ENCODE measurements at places on chromosomes 11 and 22. TPM values are rescaled to one million over a fixed set of nuclear protein-coding genes. Genes with fewer than 3 reads are reported as not detected.

GRCh38 chr11:129319201-129319600 is 56.4 kb upstream of the BARX2 start:
- no peak for DNase-seq

GRCh38 chr11:88355887-88356286 is 18.4 kb upstream of the CTSC start:
- no peak for DNase-seq

DNA sequence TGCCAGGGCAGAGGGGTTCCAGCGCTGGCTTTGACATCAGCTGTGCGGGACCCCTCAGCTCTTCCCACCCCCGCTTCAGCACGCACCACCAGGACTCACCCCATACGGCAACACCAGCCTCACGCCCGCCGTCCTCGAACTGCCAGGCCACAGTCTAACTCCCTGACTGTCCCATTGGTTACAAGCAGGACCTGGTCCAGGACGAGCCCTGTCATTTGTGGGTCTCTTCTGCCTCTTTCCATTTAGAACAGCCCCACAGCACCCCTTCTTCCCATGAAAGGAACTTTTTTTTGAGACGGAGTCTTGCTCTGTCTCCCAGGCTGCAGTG is 81.7 kb downstream of the PHF21B start:
- no peak for DNase-seq

DNA sequence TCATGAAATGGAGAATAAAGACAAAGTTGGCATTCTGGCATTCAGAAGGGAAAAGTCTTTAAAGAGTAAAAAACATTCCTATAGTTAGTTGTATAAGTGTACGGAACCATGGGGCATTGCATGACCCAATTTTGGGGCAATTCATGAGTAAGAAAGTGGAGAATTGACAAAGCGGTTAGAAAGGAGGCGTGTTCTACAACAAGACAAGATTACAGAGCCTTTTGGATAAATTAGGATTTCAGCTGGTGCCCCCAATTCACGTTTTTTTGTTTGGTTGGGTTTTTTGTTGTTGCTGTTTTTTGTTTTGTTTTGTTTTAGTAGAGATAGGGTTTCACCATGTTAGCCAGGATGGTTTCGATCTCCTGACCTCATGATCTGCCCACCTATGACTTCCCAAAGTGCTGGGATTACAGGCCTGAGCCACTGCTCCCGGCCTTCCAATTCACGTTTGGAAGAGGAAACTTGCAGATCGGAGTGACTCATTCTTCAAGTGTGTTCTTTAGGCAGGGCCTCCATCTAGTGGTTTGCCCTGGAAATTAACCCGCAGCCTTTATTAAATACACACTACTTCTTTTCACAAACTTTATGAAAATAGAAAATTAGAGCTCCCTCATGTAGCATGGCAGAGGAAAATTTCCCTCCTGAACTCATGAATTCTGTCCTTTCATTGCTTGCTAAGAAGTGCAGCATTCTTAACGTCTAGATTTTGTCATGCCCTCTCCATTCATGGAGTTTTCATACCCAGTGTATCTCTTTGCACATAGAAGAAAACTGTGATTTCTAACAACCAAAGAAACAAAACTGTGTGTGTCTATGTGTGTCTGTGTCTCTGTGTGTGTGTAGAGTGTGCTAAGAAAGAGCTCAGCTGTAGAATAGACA is 118.1 kb downstream of the BBOX1 start:
- no peak for DNase-seq

DNA sequence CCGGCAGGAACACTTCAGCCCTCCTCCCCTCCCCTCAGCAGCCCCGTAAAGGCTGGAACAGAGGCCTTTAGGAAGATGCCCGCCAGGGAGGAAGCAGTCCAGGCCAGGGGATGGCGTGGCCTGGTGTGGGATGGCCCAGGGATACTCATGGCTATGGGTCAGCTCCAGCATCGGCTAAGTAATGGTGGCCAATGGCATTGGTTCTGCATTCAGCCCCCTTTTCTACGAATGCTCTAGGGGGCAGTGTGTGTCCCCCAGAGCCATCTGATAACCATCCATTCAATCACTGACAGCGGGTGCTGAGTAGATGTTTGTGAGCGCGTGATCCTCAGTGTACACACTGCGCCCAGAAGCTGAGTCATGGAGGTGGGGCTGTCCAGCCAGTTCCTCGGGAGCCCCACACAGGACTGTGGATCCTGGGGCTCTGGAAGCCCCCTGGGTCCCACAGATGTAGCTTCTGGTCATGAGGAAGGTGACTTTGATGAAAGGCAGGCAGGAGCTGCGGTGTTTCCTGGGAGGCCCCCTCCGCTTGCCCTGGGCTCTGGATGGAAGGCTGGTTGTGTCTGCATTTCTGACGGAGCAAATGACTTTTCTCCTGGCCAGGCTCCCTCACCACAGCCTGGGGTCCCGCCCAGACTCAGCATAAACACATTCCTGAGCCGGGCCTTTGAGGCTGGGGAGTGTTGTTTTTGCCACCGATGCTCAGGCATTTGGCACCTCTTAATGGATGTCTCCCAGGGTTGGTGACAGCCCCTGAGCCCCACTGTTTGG is 46.5 kb downstream of the FBLN1 start:
- DNase-seq = no peak

DNA sequence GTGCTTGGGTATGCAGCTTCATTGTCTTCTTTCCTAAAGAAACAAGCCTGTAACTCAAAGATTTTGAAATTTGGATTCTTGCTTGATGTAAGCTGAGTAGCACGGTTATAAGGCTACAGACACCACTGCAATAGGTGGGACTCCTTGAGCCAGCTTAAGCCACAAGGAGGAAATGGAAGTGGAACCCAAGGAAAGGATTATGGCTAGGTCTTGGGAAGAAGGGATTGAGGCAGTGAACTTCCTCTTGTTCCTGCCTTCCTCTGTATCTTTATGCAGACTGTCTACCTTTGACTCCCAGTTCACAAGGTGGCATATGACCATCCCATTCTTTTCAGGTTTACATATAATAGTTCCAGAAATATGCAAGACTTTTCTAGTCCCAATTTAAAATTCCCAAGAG is 72.3 kb downstream of the BDNF start:
- DNase-seq = no peak

Gene SYT7
- 2.1 TPM for total RNA-seq

DNA sequence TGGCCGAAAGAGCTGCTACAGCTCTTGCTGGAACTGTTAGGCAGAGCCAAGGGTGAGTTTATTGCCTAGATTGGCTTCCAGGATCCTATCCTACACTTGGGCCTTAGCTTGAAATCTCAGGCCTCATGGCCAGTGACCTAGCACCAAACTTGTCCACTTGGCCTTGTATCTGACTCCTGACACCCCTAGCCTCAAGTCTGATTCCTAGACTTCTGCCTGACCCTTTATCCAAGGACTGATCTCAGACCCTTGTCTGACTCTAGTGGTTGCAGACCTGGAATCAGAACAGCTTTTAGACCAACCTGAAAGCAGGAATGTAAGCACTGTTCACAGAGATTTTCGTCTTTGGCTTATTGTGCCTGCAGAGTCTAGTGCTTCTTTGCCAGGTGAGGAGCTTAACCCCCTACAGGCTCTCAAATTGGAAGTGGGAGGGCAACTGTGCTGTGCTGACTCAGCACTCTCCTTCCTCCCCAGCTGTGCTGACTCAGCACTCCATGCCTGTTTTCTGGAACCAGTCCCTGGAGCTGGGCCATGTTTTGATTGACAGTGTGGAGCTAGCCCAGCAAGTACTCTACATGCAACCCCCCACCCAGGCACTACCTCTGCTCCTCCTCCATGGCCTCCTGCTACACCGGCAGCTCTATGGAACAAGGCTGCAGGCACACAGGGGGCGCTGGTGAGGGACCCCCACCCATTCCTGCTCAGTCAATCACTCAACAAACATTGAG is 35.1 kb downstream of the RRP8 start:
- DNase-seq = peak; percentile 82

Gene SLC43A1
- total RNA-seq = 171 TPM

DNA sequence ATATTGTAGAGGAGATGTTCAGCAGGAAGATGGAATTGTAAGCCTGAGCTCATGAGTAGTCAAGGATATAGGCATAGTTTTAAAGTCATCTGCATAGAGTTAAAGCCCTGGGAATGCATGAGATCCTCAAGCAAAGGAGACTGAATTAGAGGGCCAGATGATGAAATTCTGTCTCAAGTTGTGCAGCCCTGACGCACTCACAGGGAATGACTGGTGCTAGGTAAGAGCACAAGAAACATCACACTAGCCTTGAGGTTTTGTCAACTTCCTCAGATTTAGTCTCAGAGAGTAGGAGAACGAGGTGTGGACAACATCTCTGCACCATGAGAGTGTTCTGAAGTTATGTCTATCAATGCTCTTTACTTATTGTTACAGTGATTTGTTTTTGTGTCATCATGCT is 5.8 kb downstream of the RAB38 start:
- no peak for DNase-seq

DNA sequence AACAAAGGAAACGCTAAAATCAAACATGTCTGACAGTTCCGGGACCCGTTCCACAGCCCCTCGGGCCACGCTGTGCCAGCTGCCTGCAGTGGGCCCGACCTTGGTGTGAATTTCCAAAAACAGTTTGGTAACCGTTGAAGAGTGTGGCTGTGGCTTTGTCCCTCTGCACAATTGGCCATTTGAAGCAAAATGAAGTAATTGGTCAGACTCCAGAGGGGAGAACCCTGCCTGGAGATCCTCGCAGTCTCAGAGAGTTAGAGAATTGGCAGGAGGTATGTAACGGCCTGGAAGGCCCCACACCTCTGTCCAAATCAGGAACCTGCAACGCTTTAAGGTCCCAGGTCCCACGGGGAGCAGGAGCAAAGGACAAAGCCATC is 26.3 kb downstream of the TRMU start:
- DNase-seq = no peak

DNA sequence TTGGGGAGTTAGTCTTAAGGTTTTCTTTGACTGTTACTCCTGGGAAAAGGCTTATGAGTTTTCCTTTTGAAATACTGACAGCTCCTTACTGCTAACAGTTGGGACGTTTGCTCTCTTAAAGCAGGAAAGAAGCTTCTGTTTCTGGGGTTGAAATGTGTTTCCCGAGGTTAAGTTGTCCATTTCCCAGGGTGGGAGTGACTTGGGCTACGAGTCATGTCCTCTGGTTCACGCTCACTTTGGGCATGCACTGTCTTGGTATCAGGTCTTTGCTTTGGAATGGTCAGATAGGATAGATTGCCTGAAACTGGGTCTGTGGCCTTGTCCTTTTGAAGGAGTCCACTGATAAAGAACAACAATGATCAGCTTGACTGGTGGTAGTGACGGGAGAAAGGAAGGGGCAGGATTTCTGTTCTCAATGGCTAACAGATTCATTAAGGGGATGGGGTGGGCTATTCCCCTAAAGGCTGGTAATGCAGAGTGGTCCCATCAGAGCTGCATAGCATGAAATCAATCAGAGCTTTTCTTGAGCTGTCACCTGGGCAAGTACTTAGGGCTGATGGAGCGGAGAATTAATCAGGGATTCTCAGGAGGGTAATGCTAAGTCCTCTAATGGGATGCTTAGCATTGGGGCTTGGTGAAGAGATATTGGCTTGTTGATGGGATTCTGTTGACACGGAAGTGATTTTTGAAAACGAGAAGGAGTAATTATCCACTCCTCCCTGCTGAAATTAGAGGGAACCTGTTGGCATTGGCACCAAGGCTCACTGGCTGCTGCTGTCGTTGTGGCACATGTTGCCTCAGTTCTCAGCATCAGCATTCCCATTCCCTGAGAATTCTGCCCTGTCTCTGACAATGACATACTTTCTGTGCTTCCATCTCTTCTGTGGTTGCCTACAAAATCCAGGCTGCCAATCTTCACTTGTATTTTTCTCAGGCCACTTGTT is 81.6 kb downstream of the TEAD1 start:
- no peak for DNase-seq

- no peak for DNase-seq
Measured at GRCh38 chr11:79708319-79708932, 267.6 kb upstream of the TENM4 start.

DNA sequence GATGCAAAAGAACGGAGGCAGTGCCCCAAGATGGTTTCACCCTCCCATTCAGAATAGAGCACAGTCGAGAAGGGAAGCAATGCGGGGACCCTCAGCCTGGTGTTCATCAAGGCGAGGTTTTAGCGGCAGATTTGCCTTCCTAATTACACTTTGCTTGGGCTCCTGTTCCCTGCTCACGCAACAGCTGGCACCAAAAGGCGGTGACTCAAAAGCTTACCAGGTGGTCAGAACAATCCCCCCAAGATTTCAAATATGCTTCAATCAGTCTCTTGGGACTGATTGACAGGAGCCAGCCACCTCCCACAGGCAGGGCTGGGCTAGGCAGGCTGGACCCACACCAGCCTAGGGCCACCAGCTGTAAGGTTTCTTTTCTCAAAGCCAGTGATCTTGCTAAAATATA is 14.2 kb downstream of the IGSF9B start:
- no peak for DNase-seq

Gene NUDT22
- 47.8 TPM for total RNA-seq

DNA sequence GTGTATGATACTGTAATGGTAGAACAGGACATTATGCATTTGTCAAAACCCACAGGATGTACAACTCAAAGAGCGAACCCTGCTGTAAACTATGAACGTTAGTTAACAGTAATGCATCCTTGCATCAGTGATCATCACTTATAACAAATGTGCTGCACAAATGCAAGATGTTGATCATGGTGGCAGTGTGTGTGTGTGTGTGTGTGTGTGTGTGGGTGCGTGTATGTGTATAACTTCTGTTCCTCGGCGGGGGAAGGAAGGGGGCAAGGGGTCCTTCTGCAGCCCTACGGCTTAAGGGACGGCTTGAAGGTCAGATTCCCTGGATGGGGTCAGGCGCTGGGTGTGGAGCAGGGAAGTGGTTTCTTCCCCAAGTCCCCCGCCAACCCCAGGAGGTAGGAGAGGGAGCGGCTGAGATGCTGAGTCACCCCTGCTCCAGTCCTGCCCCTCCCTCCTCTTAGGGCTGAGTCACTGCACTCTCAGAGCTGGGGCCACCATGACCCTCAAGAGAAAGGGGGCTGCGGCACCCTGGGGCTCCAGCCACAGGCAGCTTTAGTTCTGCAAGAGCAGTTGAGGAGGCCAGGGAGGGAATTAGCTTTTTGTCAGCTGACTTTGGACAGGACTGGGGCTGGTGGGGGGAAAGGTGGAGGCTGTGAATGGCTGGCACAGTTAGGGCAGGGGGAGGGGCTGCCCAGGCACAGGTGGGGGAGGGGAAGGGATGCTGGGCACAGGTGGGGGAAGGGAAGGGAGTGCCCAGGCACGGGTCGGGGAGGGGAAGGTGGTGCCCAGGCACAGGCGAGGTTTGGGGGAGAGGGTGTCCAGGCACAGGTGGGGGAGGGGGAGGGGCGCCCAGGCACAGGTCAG is 8.8 kb upstream of the CTSD start:
- peak; percentile 77 for DNase-seq

Gene PRR33
- total RNA-seq = not detected

All from liver (tissue), 10 donors.